Activated CD8-positive, alpha-beta T cell treated with anti-CD3 and anti-CD28 coated beads, Interleukin-2, amount 10 ng/mL, durations not matched to agents 7 days and 5 days (primary cell): ENCODE measurements at places on chromosomes 7 and 10.

- peaks cover 4% of the 10 kb centered on the region for H3K4me1 ChIP-seq
- peaks cover 3% of the 10 kb centered on the region for H3K27me3 ChIP-seq
Measured at GRCh38 chr7:35593899-35594298, 101.0 kb downstream of the HERPUD2 start.

- DNase-seq: no peak
- H3K4me3 ChIP-seq: no peak overlapping the region
- H3K36me3 ChIP-seq: peaks cover 76% of the 10 kb centered on the region
- no peaks in the 10 kb centered on the region for H3K27me3 ChIP-seq
- peaks cover 2% of the 10 kb centered on the region for H3K4me1 ChIP-seq
Measured at GRCh38 chr7:98957766-98958165, 79.4 kb downstream of the TRRAP start.

DNA sequence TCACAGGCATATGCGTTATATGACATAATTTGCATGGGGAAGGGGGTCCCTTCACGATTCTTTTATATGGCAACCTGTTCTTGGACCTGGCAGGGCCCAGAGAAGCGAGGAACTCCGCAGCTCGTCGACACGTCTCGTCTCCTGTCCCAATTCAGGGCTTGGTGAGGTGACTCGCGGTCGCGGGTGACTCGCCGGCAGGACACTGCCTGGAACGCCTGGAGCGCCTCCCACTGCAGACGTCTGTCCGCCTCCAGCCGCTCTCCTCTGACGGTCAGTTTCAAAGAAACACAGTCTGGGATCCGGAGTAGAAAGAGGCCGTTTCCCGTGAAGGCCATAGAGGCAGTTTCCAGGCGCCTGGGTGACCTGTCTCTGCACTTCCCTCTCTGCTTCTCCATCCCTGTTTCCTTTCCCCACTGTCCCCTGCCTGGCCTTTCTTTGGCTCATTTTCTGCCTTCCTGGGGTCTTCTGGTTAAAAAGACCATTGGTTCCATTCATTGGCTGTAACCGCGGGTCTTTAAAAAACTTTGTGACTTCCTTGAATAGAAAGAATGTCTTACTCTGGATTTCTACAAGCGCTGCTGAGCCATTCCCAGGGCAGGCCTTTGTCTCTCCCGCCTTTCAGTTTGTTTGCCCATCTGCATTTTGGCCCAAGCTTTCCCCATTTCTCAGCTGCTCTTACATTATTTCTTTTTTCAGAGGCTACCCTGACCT is 1.2 kb downstream of the UPP1 start:
- H3K36me3 ChIP-seq: peaks cover 53% of the 10 kb centered on the region
- peak overlapping the region; percentile 90 for H3K27ac ChIP-seq
- peak overlapping the region; percentile 86 for H3K4me3 ChIP-seq
- peaks cover 77% of the 10 kb centered on the region for H3K4me1 ChIP-seq

- no peaks in the 10 kb centered on the region for H3K36me3 ChIP-seq
- H3K4me3 ChIP-seq: no peak overlapping the region
- no peaks in the 10 kb centered on the region for H3K27me3 ChIP-seq
- no peaks in the 10 kb centered on the region for H3K4me1 ChIP-seq
Measured at GRCh38 chr10:86872757-86873156, 84.7 kb downstream of the MMRN2 start.

GRCh38 chr10:49441488-49442476 is 45.9 kb upstream of the DRGX start:
- peaks cover 36% of the 10 kb centered on the region for H3K4me1 ChIP-seq
- peak overlapping the region; percentile 8 for H3K27ac ChIP-seq
- H3K36me3 ChIP-seq: no peaks in the 10 kb centered on the region
- H3K4me3 ChIP-seq: peak overlapping the region; percentile 59

DNA sequence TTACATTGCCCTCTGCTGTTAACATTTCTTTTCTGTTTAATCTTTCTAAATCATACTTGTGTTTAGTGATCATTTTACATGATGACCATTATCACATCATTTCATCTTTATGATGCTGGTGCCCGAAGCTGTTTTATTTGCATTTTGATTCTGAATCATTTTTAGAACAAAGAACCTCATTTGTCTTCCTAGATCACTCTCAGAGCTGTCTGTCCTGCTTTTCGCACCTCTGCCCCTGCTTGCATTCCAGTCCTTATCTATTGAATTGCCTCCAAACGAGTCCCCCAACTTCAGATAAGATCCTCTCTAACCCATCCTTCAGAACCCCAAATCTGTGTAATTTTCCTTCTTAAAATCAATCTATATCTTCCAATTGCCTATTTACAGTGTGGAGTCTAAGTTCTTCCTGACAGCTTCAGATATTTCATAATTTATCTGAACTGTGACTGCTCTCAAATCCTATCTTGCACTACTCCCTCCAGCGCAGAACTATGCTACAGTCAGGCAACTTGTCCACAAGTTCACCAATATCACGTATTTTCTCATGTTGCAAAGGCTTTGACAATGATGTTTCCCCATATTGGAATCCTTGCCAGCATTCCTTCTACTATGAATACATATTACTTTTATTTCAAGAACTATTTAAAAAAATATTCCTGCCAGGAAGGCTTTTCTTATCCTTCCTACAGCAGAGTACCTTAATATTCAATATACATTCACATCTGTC is 346.5 kb upstream of the CACNA2D1 start:
- H3K36me3 ChIP-seq: no peaks in the 10 kb centered on the region
- H3K4me1 ChIP-seq: no peaks in the 10 kb centered on the region
- H3K27me3 ChIP-seq: no peaks in the 10 kb centered on the region
- no peak overlapping the region for H3K27ac ChIP-seq
- no peak for DNase-seq

- H3K4me3 ChIP-seq: no peak overlapping the region
- H3K36me3 ChIP-seq: no peaks in the 10 kb centered on the region
- no peak overlapping the region for H3K27ac ChIP-seq
- no peaks in the 10 kb centered on the region for H3K4me1 ChIP-seq
- no peak for DNase-seq
Measured at GRCh38 chr7:128178611-128179010, 62.5 kb upstream of the LEP start.

DNA sequence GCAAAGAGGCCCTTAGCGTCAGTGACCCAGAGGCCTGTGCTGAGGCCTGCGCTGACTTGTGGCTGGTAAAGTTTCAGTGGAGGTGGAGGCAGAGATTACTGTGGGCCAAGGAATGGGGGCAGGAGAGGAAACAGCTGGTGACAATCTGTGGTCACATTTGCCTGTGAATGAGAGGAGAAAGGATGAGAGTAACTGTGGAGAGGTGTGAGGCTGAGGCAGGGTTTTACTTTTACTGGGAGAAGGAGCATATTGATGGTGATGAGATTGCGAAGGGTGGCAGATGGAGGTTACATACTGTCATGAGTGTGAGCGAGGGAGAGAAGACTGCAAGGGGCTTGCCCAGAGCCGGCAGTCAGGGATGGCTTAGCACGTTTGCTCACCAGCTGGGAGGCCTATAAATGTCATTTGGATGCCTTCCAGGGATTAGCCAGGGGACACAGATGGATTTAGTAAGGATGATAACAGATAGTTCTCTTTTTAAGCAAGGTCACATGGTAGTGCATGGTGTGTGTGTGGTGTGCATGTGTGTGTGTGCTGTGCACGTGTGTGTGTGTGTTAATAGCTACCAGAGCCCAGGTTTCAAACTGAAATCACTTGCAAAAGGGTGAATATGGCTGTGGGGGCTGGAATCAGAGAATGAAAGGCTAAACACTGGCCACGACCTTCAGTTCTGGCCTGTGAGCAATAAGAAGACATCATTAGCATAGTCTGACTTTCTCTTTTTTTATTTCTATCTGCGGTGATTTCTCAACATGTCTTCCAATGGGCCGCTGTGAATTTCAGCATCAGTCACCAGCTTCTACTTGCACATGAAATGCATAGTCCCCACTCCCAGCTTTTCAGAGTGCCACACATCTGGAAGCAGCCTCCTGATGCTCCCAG is 291.5 kb upstream of the ZNF32 start:
- H3K4me1 ChIP-seq: peaks cover 13% of the 10 kb centered on the region
- DNase-seq: no peak
- peaks cover 5% of the 10 kb centered on the region for H3K27me3 ChIP-seq

GRCh38 chr10:66085906-66086305 is 839.9 kb upstream of the LRRTM3 start:
- no peak overlapping the region for H3K27ac ChIP-seq
- no peak for DNase-seq
- no peaks in the 10 kb centered on the region for H3K4me1 ChIP-seq
- no peaks in the 10 kb centered on the region for H3K36me3 ChIP-seq
- H3K27me3 ChIP-seq: no peaks in the 10 kb centered on the region
- H3K4me3 ChIP-seq: no peak overlapping the region

GRCh38 chr7:113873554-113874151 is 45.2 kb downstream of the PPP1R3A start:
- no peaks in the 10 kb centered on the region for H3K27me3 ChIP-seq
- no peaks in the 10 kb centered on the region for H3K4me1 ChIP-seq
- H3K4me3 ChIP-seq: no peak overlapping the region
- DNase-seq: no peak
- H3K27ac ChIP-seq: no peak overlapping the region
- H3K36me3 ChIP-seq: no peaks in the 10 kb centered on the region

DNA sequence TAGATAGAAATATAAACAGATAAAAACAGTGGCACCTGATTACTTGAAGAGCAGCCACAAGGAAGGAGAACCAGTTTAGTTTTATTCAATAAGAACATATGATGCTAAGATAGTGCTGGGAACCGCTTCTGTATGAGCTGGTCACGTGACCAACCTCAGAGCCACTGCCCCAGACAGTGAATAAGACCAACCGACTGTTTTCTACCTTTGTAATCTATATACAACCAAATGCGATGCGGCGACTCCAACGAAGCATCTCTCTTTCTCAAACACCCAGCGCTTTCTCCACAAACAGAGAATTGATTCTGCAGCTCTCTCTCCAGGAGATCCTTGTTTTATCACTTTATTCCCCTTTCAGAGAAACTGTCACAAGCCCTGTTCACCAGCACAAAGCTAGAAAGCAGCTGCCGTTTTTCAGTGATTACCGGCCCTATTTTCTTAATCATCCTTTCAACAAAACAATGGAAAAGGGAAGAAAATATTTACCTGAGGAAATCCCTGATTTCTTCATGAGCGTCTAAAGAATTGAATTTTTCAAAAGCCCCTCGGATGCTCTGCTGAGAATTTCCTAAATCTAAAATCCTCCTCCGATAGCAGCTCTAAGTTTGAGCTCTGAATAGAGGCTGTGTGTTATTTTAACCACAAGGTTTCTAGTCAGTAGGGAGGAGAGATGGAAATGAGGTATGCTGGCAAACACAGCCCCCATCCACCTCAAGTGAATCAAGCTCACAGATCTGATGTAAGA is 55.7 kb upstream of the JCAD start:
- no peaks in the 10 kb centered on the region for H3K36me3 ChIP-seq
- peaks cover 7% of the 10 kb centered on the region for H3K4me1 ChIP-seq

DNA sequence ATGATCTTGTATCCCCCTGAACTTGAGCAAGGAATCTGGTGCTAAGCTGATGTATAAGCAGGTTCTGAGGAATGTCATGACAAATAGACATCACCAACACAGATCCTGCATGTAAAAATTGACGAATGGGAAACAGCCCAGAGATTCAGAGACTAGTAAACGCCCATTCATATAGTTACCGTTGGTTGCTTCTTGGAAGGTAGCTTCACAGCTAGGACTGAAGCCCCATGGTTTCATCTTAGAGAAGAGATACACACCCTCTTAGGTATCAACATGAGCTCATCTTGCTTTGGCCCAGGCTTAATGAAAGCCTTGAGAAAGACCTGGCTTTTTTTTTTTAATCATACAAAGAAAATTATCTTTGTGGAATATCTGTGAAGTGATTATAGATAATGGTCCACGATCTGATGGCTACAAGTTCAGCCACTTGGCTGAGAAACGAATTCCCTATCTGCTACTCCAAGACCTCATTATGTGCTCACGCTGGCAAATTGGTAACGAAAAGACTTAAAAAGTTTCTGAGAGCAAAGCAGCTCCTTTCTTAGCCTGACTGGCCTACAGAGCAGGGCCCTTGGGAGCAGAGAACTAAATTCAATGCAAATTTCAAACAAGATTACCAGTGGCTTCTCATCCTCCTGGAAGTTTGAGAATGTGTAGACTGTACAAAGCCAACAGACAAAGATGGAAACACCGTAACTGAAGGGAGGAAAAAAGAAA is 181.1 kb downstream of the NRP1 start:
- peak overlapping the region; percentile 18 for H3K27ac ChIP-seq
- no peaks in the 10 kb centered on the region for H3K36me3 ChIP-seq
- H3K4me3 ChIP-seq: no peak overlapping the region
- peaks cover 23% of the 10 kb centered on the region for H3K4me1 ChIP-seq

DNA sequence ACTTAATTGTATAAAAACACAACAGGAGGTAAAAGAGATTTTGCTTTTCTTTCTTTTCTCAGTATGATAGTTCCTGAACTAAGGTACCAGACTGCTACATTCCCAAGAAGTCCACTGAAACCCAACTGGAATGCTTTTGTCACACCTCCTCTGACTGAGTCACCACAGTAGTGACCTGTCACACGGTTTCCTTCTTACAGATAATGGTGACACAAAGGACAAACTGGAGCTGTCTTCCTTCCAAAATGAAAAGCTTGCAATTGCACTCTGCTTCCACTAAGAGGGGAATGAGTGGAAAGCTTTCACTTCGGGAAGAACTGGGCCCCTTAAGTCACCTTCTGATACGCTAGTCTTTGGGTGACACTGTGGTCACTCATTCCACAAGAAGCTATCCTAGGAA is 122.2 kb downstream of the KMT2E start:
- no peak for DNase-seq
- no peaks in the 10 kb centered on the region for H3K27me3 ChIP-seq
- H3K36me3 ChIP-seq: peaks cover 2% of the 10 kb centered on the region
- H3K4me3 ChIP-seq: no peak overlapping the region

DNA sequence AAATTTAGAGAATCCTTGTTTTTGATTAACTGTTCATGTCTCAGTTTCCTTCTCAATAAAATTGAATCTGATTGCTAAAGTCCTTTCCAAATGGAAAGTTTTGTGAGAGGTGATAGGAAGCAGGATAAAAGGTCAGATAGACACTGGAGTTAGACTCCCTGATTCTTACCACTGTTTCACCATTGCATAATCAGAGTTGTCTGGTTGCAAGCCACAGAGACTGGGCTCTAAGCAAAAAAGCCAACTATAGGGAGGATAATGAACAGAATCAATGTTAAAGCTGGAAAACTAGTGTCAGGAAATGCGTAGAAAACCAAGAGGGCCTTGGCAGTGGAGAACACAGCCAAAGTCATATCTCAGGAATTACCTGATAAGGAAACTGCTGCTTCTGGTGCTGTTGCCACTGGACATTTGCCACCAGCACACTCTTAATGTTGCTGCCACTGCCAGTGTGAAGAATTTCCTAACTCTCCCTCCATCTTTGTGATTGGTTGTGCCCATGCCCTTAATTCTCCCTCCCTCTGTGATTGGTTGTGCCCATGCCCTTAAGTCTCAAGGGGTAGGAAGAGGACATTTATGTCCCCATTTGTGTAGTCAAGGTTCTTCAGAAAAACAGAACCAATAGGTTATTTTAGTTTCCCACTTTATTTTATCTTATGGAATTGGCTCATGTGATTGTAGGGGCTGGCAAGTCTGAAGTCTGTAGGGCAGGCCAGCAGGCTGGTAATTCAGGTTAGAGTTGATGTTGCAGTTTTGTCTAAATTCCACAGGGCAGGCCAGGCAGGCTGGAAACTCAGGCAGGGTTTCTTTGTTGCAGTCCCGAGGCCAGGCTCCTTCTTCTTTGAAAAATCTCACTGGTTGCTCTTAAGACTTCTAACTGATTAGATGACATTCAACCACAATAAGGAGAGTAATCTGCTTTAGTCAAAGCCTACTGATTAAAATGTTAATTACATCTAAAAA is 639.0 kb downstream of the REEP3 start:
- no peak overlapping the region for H3K4me3 ChIP-seq
- no peak overlapping the region for H3K27ac ChIP-seq
- H3K4me1 ChIP-seq: no peaks in the 10 kb centered on the region
- no peak for DNase-seq

- DNase-seq: no peak
- H3K36me3 ChIP-seq: no peaks in the 10 kb centered on the region
- no peak overlapping the region for H3K4me3 ChIP-seq
- H3K27me3 ChIP-seq: peaks cover 5% of the 10 kb centered on the region
- no peaks in the 10 kb centered on the region for H3K4me1 ChIP-seq
Measured at GRCh38 chr10:28948046-28948445, 270.7 kb downstream of the BAMBI start.
